Foreskin keratinocyte (primary cell): ENCODE measurements at places on chromosomes 6 and 20.

- no peak for DNase-seq
Measured at GRCh38 chr20:59364611-59365010, 64.2 kb downstream of the EDN3 start.

- no peak for DNase-seq
Measured at GRCh38 chr20:4661191-4661590, 60.5 kb upstream of the PRND start.

GRCh38 chr20:20404633-20405032 lies 36.7 kb downstream of the INSM1 start:
- DNase-seq: no peak

- DNase-seq: peak; percentile 68
Measured at GRCh38 chr6:44161997-44162338, 3.3 kb downstream of the CAPN11 start.

- DNase-seq: no peak
Measured at GRCh38 chr20:52824494-52825216, 147.5 kb upstream of the TSHZ2 start.

- DNase-seq: peak; percentile 55
Measured at GRCh38 chr6:150334790-150335783, 33.7 kb upstream of the IYD start.

DNA sequence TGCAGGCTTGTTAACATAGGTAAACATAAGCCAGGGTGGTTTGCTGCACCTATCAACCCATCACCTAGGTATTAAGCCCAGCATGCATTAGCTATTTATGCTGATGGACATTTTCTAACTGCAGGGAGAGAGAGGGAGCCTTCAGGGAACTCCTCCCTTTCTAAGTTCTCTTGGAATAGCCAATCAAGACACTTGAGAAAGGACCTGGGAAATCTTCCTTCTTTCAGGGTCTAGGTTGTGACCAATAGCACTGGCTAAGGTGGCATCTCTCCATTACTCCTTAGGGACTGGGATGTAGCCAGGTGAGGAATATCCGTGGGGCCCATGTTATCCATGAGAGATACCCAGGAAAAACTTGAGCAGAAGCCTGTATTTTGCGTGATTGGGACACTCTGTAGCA lies 849.6 kb upstream of the MAP3K7 start:
- no peak for DNase-seq

GRCh38 chr6:30172681-30173080 lies 9.3 kb downstream of the TRIM15 start:
- DNase-seq: no peak

GRCh38 chr6:75205776-75206575 lies at the start of gene COL12A1:
TSS of gene COL12A1 (minus strand) at chr6:75206053. CDS start at chr6:75202792, 3,261 bp downstream.
- DNase-seq: peak; percentile 97

DNA sequence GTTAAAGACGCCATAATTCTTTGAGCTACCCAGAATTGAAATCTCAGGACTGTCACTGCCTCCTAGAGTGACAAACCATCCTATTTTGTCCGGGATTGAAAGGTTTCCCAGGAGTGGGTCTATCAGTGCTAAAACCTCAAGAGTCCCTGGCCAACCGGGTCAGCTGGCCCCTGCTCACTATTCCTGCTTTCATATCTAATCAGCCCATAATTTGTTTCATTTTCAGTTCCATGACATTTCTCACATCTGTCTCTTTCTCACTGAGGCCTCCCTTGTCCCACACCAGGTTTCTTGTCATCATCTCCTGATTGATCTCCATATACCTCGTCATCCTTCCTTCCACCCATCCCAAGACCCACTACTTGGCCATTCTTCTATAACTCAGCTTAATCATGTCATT lies 98.2 kb downstream of the SLC35B3 start:
- DNase-seq: no peak

- no peak for DNase-seq
Measured at GRCh38 chr20:10423735-10424134, 10.3 kb downstream of the MKKS start.

DNA sequence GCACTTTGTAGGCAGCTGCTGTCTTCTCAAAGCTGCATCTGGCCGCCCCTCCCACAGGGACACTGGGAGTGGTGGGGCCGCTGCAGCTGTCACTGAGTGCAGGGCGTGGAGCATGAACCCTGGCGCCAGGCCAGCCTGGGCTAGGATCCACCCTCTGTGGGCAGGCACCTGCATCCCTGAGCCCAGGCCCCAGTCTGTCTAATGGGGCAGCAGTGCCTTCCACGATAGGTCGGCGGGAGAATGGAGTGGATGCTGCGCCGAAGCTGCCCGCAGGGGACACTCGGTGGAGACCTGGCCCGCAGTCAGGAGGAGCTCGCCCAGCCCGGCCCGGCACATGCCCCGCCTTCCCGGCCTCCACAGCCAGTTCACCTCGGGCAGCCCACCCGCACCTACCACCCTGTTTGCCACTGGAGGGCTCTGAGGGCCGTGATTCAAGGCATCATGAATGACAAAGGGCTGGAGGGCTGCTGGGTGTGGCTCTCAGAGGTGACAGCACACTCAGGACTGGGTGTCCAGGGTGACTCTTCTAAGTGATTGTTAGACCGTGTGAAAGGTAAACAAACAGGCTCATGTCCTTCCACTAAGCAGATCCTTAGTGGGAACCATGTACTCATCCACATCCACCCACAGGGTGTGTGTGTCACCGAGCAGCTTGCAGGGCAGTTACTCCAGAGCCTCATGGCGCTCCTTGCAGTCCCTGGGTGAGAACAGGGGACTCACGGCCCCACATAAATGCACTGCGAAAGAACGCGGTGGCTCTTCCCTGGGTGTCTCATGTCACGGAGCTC lies 133.9 kb downstream of the AGPAT4 start:
- DNase-seq: no peak

GRCh38 chr6:137283080-137283479 lies 63.9 kb upstream of the IFNGR1 start:
- DNase-seq: no peak

DNA sequence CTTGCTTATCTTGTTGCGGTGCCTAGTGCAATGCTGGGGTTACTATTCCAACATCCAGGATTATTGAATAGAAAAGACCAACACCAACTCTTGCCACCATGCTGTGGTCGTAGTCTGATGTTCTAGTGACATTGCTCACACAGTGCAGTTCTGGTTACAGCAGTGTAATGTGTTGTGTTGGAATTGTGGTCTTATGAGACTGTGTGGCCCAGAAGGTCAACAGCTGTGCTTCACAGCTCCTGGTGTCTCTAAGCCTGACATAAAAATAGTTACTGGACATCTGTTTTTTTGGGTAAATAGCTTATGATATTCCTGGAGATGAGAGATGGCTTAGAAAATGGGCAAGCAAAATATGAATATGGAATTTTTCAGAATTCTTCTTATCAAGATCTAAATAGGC lies 57.6 kb downstream of the SLC22A2 start:
- no peak for DNase-seq

GRCh38 chr6:84428300-84428907 lies 201.0 kb upstream of the CEP162 start:
- peak; percentile 30 for DNase-seq

DNA sequence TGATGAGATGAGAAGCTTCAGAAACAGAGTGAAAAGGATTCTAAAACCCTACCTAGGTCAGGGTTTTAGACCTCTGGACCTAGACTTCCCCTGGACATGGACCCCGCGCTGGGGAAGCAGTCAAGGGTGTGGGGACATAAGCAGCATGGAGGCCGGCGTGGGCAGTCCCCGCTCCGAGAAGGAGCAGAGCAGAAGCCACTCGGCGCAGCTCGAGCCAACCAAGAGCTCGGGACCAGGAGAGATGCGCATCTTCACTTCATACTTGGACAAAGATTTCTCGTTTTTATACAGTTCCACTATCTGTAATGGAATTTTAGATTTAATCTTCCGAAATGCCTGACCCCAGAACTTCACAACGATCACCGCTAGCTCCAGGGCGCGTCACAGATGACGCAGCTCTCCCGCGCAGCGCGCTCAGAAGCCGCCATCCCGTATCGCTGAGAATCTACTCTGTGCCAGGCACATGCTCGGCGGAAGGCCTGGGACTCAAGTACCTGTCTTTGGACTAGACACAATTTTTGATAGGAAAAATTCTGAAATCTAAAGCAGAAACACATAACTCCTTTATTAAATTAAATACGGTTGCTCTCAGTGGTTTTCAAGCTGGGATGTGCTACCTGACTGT lies 60.3 kb downstream of the WDR27 start:
- DNase-seq: no peak

GRCh38 chr6:108982154-108983113 lies 112.2 kb downstream of the SESN1 start:
- no peak for DNase-seq

GRCh38 chr6:34235307-34236130 lies 1.2 kb upstream of the HMGA1 start:
- DNase-seq: peak; percentile 88

DNA sequence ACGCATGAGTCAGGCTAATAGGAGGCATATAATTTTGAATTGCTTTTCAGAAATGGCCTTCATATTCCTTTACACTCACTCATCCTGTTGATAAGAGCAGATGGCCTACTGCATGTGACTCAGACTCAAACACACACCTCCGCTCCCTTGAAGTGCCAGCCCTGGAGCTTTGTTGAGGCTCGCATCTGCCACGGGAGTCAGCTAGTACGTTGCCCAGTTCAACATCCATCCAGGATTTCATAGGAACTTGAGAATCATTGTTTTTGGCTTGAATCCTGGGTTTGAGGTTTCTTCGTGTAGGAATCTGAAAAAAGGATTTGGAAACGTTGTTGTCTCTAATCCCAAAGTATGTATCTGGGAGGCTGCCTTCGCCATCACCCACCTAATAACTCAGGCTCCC lies 87.4 kb upstream of the JAG1 start:
- peak; percentile 99 for DNase-seq

GRCh38 chr20:23640671-23641667 lies 3.2 kb upstream of the CST3 start:
- DNase-seq: no peak

DNA sequence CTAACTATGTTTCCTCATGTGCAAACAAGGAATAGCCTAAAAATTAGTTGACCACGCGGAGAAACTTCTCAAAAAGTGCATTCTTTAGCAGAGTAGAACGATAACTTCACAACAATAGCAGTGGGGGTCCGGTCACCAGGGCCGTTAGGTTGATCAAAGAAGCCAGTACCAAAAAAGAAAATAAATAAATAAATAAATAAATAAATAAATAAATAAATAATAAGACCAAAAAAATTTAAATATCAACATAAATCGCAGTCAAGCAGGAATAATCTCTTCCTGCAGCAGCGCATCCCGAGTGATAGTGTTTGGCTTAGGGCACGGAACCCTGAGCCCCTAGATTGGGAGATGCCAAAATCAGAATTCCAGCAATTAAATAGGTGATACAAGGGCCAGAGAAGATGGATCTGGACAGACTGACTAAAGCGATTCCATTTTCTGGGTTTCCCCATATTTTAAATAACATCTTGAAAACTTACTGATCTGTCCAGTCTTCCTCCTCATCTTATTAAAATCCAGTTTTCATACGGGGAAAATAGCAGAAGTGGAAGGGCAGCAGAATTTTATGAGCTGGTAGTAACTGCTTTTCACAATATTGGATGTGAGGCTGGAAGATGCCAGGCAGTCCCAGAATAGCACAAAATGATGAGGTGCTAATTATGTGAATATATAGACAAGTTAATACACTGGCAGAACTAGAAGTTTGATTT lies 4.4 kb upstream of the OLIG3 start:
- no peak for DNase-seq

GRCh38 chr6:3372184-3372846 lies 84.5 kb downstream of the SLC22A23 start:
- DNase-seq: no peak

GRCh38 chr6:53647462-53648094 lies 18.0 kb downstream of the KLHL31 start:
- no peak for DNase-seq

GRCh38 chr20:7516621-7517111 lies 423.6 kb downstream of the HAO1 start:
- DNase-seq: no peak

- DNase-seq: no peak
Measured at GRCh38 chr6:11423072-11423471, 114.5 kb upstream of the TMEM170B start.

DNA sequence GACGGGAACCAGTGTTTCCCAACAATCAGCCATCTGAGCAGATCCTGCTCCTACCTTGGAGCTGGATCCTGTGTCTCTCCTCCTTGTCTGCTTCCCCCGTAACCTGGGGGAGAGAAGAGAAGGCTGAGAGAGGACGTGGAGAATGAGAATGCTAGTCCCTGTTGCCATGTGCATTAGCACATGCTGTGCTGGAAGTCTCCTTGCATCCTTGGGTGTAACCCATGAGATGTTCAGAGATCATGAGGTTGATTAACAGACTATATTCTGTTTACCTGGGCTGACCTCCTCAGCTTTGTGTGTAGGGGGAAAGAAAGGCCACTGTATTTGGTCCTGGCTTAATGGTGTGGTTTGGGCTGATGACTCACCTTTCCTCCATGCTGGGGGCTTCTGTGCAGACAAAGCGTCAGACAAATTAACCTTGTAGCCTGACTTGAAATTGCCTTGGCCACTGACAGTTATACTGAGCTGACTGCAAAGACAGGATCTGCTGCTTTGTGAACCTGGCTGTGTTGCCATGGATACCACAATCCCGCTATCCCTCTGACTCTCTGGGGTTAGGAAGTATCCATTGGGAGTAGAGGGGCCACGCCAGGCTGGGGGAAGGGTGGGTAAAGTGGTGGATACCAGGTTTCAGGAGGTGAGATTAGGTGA lies 243.7 kb upstream of the CHD6 start:
- no peak for DNase-seq

DNA sequence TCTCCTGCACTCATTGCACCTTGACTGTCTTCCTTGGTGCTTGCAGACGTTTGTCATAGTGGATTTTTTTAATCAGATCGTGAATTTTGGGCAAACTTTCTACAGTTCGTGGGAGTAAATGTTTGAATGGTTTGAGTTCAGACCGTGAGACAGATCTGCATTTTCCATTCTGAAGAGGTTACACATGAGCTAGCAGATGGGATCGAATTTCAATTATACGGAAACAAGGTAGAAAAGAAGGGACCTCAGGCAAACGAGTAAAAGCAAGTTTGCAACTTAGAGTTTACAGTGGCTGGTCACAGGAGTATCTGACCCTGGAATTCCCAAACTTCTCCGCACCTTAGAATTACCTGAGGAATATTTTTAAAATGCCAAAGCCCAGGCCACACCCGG lies 17.2 kb upstream of the NCR2 start:
- DNase-seq: peak; percentile 2

- peak; percentile 98 for DNase-seq
Measured at GRCh38 chr6:17589406-17590096, 10.6 kb upstream of the FAM8A1 start.

DNA sequence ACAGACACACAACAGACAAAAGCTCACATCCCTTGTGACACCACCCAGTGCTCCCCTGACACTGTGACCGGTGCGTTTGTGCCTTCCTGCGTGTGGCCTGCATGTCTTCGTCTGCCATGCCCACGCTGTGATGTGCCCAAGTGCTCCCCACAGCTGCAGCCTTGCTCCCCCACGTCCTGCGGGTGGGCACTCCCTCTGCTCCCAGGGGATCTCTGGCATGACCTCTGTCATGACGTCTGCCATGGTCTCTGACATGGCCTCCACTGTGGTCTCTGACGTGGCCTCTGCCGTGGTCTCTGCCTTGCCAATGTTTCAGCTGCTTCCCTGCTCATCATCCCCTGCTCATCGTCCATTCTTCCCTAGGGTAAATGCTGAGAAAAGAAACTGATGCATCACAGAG lies 200.9 kb downstream of the DLL1 start:
- DNase-seq: no peak

- DNase-seq: no peak
Measured at GRCh38 chr6:14767226-14767625, 478.6 kb upstream of the JARID2 start.
